ENCODE measurements at places on chromosomes 11 and 22.
A peak's percentile ranks its signal among the peaks of the same experiment; 100 is the strongest.

GRCh38 chr22:38881997-38882879 lies 10.2 kb upstream of the CBX6 start:
- DNase-seq = no peak

DNA sequence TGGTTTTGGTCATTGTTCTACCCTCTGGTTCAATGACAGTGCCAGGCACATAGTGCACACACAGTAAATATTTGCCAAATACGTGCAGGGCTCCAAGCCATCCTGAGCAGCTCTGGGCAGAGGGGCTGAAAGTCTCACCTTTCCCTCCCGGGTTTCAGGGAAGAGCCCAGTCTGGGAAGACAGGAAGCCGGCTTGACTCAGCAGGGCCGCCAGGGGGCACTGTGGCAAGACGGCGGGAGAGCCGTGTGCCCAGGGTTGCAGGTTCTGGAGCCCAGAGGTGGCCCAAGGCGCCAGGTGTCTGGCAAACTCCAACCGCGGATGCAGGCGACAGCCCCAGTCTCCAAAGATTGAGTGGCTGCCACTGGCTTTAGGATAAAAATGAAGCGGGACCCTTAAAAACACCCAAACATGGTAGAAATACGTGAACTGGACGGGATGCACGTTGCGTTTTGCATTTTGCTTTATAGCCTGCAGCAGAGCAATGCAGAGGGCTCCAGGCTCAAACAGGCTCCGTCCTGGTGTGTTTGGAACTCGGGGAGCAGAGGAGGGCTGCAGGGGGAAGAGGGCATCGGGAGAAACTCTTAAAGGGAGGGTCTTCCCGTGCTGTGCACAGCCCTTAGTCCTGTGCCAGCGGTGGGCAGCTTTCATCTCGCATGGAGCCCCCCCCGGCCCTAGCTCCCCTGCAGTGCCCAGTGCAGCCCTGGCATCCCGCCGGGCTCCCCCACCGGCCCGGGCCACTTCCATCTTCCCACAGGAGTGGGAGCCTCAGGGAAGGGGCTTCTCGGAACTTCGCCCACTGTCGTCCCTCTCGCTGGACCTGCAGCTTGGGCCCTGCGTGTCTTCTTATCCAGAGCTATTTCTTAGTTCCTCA lies 10.7 kb downstream of the KRTAP5-5 start:
- DNase-seq = no peak

GRCh38 chr11:33438301-33438700 lies 181.1 kb downstream of the HIPK3 start:
- no peak for DNase-seq

DNA sequence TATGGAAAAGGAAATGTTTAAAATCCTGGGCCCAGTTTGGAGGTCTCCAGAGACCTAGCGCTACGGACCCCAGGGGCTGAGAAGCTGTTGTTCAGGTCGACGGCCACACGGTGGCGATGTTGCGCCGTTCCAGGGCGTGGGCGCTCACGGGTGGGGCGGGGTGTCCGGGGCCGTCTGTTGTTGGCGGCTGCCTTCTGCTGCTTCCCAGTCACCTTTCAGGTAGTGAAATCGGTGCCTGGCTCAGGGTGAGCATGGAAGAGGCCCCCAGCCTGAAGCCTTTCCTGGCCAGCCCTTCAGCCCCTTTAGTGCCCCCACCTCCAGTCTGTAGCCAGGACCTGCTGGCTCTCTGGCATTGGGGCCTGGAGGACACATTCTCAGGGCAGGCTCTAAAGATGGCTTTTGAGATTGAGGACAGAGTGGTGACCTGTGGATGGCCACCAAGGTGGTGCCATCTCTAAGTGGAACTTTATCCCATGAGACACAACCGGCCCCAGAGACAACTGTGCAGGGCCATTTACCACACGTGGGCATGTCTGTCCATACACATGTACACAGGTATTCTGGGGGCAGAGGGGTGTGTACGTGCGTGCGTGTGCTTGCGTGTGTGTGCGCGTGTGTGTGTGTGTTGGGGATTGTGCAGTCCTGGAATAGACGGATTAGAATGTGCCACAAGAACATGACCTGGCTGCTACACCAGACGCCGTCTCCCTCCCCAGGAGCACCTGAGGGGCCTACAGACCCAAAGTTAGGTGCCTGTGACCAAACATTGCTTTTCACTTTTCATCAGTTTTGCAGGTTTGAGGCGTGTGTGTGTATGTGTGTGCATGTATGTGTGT lies 53.8 kb downstream of the ST14 start:
- no peak for DNase-seq

GRCh38 chr11:119006656-119007055 lies 8.7 kb downstream of the CENATAC start:
- no peak for DNase-seq

DNA sequence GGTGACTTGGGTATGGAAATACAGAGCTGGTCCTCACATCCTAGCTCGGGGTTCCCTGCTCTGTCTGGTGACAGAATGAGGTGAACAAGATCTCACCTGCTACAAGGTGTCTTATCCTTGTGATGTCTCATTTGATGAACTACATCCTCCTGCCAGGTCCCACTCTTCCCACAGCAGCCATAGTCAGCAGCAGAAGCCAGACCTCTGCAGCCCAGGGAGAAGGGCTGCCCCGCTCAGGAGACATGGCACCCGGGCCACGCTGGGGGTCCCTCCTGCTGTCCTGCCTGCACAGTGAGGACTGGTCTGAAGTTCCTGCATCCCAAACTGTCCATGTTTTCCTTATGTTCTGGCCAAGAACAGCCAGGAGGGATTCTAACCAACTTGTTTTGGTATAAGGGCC lies 414.1 kb downstream of the CTTN start:
- no peak for DNase-seq

GRCh38 chr22:26318975-26319374 lies 110.1 kb upstream of the ASPHD2 start:
- no peak for DNase-seq

DNA sequence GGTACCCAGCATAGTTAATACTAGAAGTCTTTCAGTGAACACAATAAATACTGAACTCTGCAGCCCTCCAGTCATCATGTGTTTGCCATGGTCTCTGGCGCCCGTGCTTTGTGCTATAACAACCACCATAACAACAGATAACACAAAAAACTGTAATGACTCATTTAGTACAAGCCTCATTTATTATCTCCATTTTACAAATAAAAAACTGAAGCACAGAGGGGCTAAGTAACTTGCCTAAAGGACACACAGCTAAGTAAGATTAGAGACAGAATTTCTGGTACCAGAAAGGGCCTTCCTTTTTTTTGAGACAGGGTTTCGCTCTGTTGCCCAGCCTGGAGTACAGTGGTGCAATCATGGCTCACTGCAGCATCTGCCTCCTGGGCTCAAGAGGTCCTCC lies 19.5 kb downstream of the RBFOX2 start:
- no peak for DNase-seq

- no peak for DNase-seq
Observed at GRCh38 chr22:43946384-43946667, 8.9 kb upstream of the SAMM50 start.

GRCh38 chr22:39621826-39622225 lies 51.3 kb downstream of the CACNA1I start:
- no peak for DNase-seq

DNA sequence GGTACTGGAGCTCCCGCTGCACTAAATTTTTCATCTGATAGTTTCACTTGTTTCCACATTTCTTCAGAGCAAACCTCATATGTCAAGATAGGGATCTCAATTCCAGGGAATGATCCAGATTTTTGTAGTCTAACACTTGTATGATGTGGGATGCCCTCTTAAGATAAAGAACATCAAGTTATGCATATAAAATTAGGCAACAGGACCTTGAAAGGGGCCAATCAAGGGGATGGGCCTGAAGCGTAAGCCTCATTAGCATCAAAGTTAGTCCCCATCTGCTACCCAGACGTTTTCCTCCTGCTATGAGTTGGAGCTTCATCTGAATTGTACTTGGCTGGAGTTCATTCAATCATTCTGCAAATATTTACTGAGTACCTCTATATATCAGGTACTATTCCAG lies 17.5 kb downstream of the PDGFD start:
- DNase-seq = no peak

DNA sequence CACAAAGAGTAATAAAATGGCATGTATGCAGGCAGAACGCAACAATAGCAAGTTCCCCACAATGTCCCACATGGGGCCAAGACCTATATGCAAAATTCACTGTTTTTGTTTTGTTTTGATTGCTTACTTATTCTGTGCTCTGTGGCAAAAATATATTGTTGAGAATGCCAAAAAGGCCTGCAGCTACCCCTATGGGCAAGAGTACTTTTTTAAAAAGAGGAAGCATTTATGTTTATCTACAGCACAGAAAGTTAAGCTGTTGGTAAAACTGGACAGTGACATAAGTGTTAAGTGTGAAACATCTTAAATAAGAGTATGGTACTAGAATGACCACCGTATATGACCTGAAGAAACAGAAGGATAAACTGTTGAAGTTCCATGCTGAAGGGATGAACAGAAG lies 301.9 kb upstream of the ZC3H12C start:
- DNase-seq = no peak

DNA sequence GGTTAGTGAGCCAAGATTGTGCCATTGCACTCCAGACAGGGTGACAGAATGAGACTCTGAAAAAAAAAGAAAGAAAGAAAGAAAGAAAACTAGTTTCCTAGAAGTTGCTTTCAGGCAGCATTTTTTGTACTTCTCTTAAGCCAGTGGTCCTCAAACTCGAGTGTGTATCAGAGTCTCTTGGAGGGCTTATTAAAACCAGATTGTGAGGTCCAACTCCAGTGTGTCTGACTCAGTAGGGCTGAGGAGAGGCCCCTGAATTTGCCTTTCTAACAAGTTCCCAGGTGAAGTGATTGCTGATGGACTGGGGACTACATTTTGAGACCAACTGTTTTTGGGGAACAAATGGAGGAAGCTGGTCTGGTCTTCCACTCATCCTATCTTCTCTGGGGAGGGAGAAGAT lies 57.5 kb upstream of the VSTM5 start:
- no peak for DNase-seq

DNA sequence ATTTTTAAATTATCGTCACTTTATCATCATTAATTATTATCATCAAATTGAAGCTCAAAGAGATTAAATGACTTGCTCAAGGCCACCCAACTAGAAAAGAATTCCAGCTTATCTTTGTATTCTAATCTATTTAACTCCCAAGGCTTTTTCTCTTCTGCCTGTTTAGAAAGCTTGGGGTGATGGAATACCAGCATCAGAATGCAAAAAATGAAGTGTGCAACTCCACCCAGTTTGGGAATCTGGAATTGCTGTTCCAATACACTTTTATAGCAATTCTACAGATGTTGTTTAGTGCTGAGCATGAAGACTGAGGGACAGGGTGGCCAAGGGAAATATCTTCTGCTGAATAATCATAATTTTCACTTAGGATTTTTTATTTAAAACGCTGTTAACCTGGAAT lies 97.2 kb upstream of the FIBIN start:
- no peak for DNase-seq

GRCh38 chr11:100677796-100678195 lies 9.3 kb upstream of the ARHGAP42 start:
- no peak for DNase-seq

- no peak for DNase-seq
Observed at GRCh38 chr11:8640267-8640906, 42.1 kb downstream of the TRIM66 start.

- no peak for DNase-seq
Observed at GRCh38 chr11:17772704-17773600, 38.4 kb downstream of the KCNC1 start.

DNA sequence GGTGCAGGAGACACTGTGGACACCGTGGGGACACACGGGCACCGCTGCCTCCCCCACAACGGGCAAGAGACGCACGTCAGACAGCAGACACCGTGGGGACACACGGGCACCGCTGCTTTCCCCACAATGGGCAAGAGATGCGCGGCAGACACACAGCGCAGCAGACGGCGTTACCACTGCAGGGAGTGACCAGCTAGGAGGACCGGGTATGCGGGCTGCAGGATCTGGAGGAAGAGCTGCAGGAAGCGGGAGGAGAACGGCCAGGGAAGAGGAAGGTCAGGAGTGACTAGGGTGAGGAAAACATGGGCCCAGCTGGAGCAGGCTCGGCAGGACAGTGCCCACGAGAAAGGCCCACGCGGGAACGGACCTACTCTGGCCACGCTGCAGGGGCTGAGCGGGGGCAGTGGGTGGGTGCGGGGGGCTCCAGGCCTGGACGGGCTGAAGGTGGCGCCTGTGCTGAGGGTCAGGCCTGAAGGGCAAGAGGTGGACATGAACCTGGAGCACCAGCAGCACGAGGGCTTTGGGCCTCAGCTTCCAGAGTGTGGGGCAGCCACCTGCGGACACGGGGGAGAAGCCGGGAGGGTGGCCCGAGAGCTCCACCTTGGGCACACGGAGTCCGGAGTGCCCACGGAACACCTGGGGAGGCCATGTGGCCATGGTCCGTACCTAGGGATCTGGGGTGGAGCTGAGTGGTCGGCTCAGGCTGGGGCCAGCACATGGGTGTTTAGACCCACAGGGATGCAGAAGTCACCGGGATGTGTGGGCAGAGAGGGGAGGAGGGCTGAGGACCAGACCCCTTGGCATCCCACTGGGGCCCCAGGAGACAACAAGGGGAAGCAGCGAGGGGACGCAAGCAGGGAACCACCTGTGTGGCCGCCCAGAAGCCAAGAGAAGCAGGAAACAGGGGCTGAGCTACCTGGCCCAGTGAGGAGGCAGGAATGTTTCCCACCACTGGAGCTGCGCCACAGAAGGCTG lies 16.5 kb downstream of the TOLLIP start:
- DNase-seq = peak; percentile 42

GRCh38 chr11:89456681-89457080 lies 34.5 kb downstream of the NOX4 start:
- no peak for DNase-seq

GRCh38 chr11:100152766-100153165 lies 534.3 kb upstream of the ARHGAP42 start:
- no peak for DNase-seq

DNA sequence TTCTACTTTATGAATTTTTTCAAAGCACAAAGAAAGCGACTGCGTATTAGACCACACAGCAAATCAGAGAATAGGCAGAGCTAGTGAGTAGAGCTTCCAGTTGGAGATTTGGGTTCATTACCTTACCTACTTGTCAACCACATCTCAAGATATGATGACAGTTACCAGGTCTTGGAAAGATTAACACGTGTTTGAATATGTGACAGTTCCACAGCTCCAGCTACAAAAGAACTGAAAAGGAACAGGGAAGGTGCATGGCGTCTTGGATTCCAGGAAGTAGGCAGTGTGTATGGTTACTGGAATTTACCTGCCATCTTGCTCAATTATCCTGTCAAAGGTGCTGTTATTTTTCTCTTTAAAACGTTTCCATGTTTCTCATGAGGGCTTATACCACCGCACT lies 5.3 kb downstream of the TIRAP start:
- no peak for DNase-seq

- no peak for DNase-seq
Observed at GRCh38 chr22:49645791-49646550, 181.7 kb downstream of the BRD1 start.

GRCh38 chr11:63816166-63816565 lies 2.9 kb downstream of the SPINDOC start:
- DNase-seq = no peak

- no peak for DNase-seq
Observed at GRCh38 chr11:120577624-120578363, 66.2 kb downstream of the GRIK4 start.

- no peak for DNase-seq
Observed at GRCh38 chr11:133842730-133843129, 2.6 kb downstream of the SPATA19 start.

- no peak for DNase-seq
Observed at GRCh38 chr22:45537734-45538181, 35.1 kb downstream of the FBLN1 start.

GRCh38 chr11:59923813-59924212 lies 14.4 kb upstream of the OOSP1 start:
- DNase-seq = no peak

- no peak for DNase-seq
Observed at GRCh38 chr11:1735271-1735670, 15.1 kb downstream of the IFITM10 start.
